Activated naive CD8-positive, alpha-beta T cell treated with anti-CD3 and anti-CD28 coated beads, Interleukin-2, amount 50 U/mL, for 24 hours (primary cell): ENCODE measurements at places on chromosomes 2 and 18.

DNA sequence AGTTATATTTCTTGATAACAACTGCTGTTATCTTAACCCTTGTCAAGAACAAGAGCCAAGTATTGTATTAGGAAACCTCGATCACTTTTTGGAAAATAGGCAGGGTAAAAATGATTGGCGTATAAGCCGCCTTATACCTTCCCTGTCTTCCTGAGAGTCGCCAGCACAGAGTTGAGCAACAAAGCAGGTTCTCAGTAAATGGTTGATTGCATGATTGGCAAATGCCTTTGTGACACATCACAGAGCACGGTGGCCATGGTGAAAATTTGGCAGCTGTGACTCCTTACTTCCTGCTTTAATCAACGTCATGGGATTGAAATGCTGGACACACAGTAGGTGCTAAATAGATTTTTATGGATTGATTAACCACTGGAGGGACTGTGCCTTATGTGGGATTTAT lies 3.9 kb upstream of the KLHL29 start:
- peaks cover 22% of the 10 kb centered on the region for H3K4me1 ChIP-seq
- H3K27ac ChIP-seq, result peak overlapping the region; percentile 81
- no peaks in the 10 kb centered on the region for H3K36me3 ChIP-seq
- peak overlapping the region; percentile 59 for H3K4me3 ChIP-seq
- H3K27me3 ChIP-seq, result peaks cover 36% of the 10 kb centered on the region
- DNase-seq, result peak; percentile 20

DNA sequence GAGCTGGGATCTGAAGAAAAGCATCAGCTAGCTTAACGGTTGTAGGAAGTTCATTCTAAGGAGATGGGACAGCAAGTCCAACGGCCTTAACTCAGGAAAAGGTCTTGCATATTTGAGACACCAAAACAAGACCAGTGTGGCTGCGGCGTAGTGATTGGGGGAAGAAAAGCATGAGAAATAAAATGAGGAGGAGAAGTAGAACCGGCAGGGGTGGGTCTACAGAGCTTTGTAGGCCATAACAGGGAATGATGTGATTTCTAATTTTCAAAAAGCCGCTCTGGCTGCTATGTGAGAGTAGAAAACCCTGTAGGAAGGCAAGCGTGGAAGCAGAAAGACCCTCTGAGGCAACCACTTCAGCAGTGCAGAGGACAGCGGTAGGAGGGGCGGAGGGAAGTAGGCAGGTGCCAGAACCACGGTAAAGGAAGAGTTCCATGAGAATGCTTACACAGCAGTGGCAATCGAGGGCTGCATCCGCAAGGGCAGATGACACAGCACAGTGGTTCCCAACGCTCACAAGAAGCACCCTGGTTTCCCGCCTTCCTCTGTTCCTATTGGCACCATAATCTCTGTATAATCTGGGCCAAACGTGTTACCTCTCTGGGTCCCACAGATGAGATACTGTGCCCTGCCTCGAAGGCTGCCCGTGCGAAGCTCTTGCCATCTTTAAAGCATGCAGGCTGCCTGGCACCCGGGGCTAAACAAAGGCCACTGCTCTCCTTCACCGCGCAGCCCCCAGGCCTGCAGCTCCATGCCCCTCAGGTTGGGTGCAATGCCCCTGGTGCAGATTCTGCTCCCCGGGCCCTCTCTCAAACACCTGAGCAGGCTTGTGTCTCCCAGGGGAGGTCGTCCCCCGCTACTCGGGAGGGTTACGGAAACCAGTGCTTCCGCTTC lies 795 bp downstream of the ANKRD39 start:
- peaks cover 7% of the 10 kb centered on the region for H3K36me3 ChIP-seq
- peaks cover 31% of the 10 kb centered on the region for H3K4me1 ChIP-seq
- peak overlapping the region; percentile 78 for H3K27ac ChIP-seq
- H3K27me3 ChIP-seq, result no peaks in the 10 kb centered on the region
- peak overlapping the region; percentile 89 for H3K4me3 ChIP-seq

DNA sequence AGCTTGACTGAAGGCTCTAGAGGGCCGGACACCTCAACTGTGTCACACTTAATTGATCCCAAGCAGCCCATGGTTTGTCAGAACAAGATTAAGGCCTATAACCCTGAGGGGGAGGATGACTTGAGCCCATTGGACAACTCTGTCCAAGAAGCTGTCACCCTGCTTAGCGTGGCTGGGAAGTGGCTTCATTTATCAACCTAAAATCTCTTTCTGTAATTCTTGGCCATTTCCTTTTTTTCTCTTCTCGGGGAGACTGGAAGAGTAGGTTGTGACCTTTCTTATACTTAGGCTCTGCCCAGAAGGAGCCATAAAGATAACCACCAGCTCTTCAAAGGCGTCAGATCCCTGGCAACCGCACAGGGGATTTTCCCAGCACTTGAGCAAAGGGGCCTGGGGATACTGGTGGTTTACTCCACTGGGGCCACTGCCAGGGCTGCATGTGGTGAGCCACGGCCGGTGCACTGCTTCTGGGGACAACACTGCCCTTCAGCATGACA lies 265.5 kb downstream of the CYRIA start:
- no peak overlapping the region for H3K27ac ChIP-seq
- no peaks in the 10 kb centered on the region for H3K27me3 ChIP-seq
- no peaks in the 10 kb centered on the region for H3K4me1 ChIP-seq
- no peak overlapping the region for H3K4me3 ChIP-seq
- DNase-seq, result no peak

- no peak for DNase-seq
- no peak overlapping the region for H3K4me3 ChIP-seq
- H3K4me1 ChIP-seq, result peaks cover 63% of the 10 kb centered on the region
- peak overlapping the region; percentile 6 for H3K27ac ChIP-seq
Measured at GRCh38 chr2:98552499-98553179, 55.7 kb downstream of the COA5 start.
